ENCODE measurements at places on chromosomes 16 and 17. TPM values are rescaled to one million over a fixed set of nuclear protein-coding genes. Genes with fewer than 3 reads are reported as not detected.

HOXB7 gene
- 3.6 TPM for total RNA-seq

SDR42E2 gene
- 0.10 TPM for total RNA-seq

HEATR9 gene
- total RNA-seq = not detected

MPO gene
- not detected for total RNA-seq

SYNGR3 gene
- total RNA-seq = 0.82 TPM

KCNJ18 gene
- total RNA-seq = not detected

CYGB gene
- 0.51 TPM for total RNA-seq

KRT14 gene
- total RNA-seq = not detected

ULK2 gene
- 15.7 TPM for total RNA-seq

All from endothelial cell (in vitro differentiated cells).